ENCODE measurements at places on chromosomes 2 and 18.

DNA sequence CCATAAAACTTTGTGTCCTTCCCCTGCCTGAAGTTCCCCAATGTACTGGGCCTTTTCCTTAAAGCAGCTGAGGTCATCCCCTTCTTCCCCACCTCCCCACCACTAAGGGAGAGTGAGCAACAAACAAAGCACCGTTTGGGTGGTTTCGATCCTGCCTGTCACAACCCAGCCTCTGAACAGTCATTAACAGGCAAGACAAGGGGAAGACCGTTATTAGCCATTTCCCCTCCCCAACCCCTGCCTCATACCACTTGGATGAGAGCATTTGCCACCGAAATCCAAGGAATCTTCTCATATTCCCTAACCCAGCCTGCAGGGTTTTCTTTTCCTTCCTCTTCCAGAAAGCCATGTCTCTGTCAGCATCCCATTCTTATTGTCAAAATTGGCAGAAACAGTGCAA, 65.6 kb downstream of the STRADB start:
- no peak for DNase-seq

GRCh38 chr2:240306185-240306584, 129.3 kb upstream of the GPC1 start:
- no peak for DNase-seq

DNA sequence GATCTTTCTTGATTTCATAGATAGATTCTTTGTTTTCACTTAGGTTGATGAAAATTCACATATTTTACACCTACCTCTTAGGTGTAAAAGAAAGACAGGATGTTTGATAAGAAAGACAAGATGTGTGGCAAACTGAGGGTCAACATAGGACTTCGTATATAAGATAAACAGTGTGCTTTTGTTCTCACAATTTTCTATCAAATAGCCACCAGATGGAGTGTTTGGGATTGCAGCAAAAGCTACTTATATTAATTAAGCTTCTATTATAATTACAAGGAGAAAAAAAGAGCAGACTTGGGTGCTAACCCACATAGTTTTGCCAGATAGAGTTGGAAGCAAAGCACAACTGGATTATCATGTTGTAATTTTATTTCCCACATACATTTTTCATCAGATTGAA, 232.9 kb downstream of the CDH7 start:
- no peak for DNase-seq

DNA sequence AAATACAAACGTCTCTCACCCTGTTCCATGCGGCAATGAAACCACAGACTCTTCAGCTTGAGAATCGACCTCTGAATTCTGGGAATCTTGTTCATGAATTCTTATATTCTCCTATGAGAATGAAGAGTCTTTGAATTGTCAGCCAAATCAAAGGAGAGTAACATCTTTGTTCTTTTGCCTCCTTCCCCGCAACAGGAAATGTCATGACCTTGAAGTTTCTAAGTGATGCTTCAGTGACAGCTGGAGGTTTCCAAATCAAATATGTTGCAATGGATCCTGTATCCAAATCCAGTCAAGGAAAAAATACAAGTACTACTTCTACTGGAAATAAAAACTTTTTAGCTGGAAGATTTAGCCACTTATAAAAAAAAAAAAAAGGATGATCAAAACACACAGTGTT, 21.8 kb downstream of the TNFAIP6 start:
- no peak for DNase-seq

- DNase-seq = no peak
Measured at GRCh38 chr2:134628453-134628852, 90.3 kb downstream of the TMEM163 start.

Measured in NCI-H226 (cell line).